Activated CD4-positive, alpha-beta T cell treated with anti-CD3 and anti-CD28 coated beads for 36 hours (primary cell): ENCODE measurements at places on chromosomes 2 and 18. TPM values are rescaled to one million over a fixed set of nuclear protein-coding genes. Genes with fewer than 3 reads are reported as not detected.

The CXCR1 gene
- not detected for total RNA-seq

The SERPINB2 gene
- total RNA-seq: not detected

The CLEC4F gene
- total RNA-seq: not detected

The MYOM1 gene
- 0.89 TPM for total RNA-seq

The ACMSD gene
- not detected for total RNA-seq

The SP3 gene
- total RNA-seq: 91.4 TPM

The RBM44 gene
- total RNA-seq: 0.94 TPM

GRCh38 chr2:105087273-105087672 lies 49.4 kb downstream of the MRPS9 start:
- no peak for DNase-seq

GRCh38 chr2:30665761-30666265 lies 141.4 kb downstream of the CAPN13 start:
- no peak for DNase-seq

DNA sequence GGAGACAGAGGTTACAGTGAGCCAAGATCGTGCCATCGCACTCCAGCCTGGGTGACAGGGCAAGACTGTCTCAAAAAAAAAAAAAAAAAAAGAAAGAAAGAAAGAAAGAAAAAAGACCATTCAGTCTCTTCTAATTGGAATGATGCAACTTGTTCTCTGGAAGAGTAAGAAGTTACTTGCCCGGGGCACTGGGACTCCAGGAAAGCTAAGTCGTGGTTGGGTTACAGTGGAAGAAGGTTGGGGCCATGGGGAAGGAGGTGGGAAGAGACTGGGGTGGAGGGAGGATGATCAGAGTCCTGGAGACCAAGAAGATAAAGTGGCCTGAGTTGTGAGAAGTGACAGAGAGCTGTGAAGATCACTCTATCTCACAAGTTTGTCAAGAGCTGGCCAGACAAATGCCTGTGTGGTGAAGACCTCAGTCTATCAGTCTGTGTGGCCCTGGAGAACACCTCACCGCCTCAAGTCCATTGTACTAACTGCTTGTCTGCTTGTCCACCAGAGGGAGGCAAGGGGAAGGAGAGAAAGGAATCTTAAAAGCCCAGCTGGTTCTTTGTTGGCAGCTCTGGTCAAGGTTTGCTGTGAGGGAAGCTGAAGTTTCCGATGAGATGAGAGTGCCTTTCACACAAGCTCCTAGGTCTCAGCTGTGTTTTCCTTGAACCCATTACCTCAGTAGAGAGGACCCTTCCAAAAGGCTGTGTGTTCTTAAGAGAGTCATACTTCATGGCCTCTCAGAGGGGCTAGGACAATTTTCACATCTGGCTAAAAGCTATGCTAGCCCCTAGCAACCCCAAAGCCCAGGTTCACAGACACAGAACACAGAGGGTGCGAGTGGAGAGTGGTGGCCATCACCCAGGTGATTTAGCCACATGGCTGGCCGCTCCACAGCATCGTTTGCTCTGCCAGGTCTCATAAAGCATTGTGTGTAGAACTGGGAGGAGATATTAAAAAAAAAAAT lies 72.0 kb upstream of the TMEM178A start:
- DNase-seq: no peak

GRCh38 chr2:106272216-106272807 lies 78.2 kb upstream of the UXS1 start:
- DNase-seq: no peak

- DNase-seq: no peak
Measured at GRCh38 chr18:63888470-63889190, 1.1 kb downstream of the SERPINB2 start.

DNA sequence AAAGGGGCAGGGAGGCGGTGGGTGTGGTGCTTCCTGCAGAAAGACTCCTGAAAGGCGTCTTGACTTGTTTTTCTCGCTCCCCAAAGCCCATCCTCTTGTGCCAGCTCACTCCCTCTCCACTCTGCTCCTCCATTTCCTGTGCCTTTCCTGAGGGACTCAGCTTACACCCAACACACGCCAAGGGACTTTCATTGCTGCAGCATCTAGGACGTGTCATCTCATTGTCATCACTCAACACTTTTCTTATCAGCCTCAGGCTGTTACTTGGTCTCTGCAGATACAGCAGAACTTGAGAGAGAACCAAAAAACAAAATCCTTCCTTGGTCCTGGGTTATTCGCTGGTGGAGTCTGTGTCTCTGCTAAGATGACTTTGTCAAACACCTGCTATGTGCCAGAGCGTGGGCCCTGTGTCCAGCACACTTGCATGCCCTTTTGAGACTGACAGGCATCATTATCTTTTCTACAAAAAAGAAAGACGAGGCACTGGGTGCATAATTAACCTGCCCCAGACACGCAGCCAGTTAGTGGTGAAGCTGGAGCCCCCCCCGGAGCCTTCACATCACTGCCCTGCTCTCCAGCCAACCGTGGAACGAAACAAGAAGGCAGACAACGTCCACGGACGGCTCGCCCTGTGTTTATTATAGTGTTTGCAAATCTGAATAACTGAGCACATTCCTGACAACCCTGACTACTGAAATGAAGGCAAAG lies 261.7 kb upstream of the HDAC4 start:
- no peak for DNase-seq

- peak; percentile 27 for DNase-seq
Measured at GRCh38 chr18:75261430-75262223, 51.0 kb downstream of the TSHZ1 start.

GRCh38 chr18:71998547-71999097 lies 545.5 kb downstream of the CBLN2 start:
- DNase-seq: no peak

- no peak for DNase-seq
Measured at GRCh38 chr2:36214691-36215090, 140.9 kb upstream of the CRIM1 start.

DNA sequence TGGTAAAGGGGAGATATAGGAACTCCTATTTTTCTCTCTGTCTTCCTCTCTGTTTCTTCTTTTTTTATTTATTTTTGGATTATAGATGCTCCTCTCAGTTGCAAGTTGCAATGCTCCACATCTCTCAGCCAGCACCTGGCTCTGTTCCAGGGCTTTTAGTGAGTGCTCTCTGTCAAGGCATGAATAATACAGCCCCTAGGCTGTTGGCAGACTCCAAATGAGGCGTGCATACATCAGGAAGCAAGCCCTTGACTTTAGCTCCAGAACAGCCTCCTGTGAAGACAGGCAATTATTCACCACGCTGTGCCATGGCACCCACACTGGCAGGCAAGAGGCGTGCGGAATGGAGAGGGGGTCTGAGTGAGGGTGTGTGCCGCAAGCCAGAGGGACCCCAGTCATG lies 228.1 kb upstream of the PXDN start:
- no peak for DNase-seq

DNA sequence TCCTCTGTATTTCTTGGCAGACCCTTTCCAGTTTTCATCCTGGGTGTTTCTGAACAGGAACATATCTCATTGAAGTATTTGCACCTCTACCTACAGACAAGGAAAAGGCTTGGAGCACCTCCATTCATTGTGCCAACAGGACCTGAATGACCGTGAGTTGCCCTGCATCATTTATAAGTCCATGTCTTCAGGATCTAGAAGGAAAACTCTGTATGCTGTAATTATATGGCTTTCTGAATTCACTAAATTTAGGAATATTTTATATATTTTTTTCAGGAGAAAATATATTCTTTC lies 402.3 kb upstream of the SLC14A2 start:
- no peak for DNase-seq

- no peak for DNase-seq
Measured at GRCh38 chr2:213067888-213068287, 83.5 kb downstream of the IKZF2 start.

DNA sequence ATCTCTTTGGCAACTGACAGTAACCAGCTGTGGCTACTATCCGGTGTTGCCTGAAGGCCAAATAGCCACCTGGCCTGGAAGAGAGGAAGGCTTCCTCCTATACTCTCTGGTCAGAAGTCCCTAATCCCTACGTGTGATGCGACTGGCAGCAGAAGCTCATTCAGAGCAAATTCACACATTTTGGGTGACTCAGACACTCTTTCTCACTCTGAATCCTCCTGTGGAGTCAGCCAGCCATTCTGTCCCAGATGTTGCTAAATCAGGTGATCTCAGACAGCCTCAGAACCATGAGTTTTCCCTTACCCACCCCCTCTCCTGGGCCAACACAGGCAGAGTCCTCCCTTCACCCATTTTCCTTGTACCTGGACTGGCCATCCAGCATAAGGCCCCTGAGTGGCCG lies 34.7 kb downstream of the CFAP53 start:
- peak; percentile 47 for DNase-seq

DNA sequence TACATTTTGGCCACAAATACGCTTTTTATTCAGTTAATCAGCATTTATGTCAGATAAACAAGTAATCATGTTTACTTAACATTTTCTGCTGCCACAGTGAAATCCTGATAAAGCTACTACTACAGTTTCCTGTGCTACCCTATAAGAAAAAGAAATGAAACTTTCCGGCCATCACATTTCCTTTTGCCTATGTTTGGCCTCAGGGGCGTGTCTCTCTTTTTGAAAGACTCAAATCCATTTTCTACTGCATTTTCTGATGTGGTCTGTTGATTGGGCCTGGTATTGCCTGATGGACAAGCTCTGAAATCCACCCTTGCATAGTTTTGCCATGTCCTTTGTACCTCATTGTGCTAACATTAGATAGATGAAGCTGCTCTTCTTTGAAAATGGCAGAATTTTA lies 152.6 kb downstream of the AGPS start:
- no peak for DNase-seq

- peak; percentile 16 for DNase-seq
Measured at GRCh38 chr18:12838178-12838634, 45.8 kb downstream of the PTPN2 start.

DNA sequence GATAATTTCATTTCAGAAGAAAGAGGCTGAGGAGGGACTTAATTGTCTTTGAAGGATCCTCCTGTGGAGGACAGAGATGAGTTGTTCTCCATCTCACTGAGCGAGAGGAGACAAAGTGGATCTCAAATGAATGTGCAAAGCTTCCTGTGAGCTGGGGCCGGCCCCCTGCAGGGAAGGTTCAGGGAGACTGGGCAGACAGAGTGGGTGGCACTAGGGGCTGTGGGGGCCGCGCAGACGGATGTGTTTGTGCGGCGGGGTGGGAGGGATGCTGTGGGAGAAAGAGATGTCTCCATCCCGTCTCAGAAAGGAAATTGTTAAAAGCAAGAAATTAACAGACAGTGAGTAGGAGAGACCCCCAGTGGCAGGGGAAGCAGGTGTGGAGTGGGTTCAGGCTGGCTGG lies 29.1 kb downstream of the KLHL29 start:
- no peak for DNase-seq

GRCh38 chr18:3458952-3459853 lies 9.2 kb downstream of the TGIF1 start:
- peak; percentile 48 for DNase-seq

DNA sequence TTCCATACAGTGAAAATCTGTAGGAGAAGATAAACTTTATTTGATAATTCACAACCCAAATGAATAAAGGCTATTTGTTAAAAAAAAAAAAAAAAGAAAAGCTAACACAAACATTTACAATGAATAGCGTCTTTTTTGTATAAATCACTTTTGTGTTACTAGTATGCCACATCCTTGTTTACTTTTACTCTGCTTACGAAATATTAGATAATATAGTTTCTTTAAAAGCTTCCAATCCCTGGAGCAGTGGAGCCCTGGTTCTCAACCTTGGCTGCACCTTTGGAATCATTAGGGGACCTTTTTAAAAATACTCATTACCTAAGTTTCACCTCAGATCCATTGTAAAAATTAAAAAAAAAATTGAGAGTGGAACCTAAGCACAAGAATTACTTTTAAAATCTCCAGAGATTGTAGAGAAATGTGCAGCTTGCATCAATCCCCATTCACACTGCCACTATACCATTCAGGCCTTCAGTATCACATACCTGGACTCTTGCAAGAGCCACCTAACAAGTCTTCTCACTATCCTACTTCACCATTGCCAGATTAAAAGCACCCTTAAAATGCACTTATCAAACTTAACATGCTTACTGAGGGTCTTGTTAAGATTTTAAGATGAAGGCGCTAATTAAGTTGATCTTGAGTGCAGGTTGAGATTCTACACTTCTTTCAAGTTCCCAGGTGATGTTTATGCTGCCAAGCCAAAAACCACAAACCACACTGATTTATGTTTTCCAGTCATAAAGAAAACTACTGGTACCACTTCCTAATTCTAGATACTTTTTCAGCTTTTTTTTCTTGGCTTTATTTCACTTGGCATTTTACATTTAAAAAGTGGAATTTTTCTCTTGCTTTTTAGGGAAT lies 59.7 kb upstream of the ZC3H15 start:
- no peak for DNase-seq

GRCh38 chr2:9709539-9710285 lies 78.9 kb upstream of the YWHAQ start:
- peak; percentile 45 for DNase-seq

- no peak for DNase-seq
Measured at GRCh38 chr2:230412371-230412711, 3.7 kb upstream of the SP100 start.
